ENCODE measurements at places on chromosomes 12 and 14.
A peak's percentile ranks its signal among the peaks of the same experiment; 100 is the strongest.

DNA sequence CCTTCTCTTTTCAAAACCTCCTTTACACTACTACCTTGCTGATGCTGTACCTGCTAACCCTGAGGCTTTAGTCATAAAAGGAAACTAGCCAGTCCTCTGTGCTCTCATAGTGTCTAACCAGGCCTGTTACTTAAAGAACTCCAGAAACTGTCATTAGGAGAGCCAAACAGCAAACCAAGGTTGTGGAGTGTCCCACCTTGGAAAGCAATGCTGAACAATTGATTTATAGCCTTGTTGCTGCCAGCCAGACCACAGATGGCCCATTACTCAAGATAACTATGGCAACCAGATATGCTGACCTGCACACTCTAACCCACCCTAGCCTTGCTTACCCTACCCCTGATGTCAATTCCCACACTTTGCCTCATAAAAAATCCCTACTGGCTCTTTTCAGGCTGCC, 26.5 kb upstream of the BCAT1 start:
- no peak for DNase-seq

GRCh38 chr12:91194500-91194899, 11.9 kb upstream of the DCN start:
- DNase-seq: no peak

DNA sequence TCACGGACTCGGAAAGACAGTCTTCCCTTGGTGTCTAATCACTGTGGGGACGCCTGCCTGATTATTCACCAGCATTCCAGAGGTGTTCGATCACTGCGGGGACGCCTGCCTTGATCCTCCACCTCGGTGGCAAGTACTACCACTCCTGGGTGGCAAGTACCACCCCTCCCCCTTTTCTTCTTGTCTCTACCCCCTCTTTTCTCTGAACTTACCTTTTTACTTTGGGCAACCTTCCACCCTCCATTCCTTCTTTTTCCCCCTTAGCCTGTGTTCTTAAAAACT, 12.0 kb upstream of the LGMN start:
- no peak for DNase-seq

DNA sequence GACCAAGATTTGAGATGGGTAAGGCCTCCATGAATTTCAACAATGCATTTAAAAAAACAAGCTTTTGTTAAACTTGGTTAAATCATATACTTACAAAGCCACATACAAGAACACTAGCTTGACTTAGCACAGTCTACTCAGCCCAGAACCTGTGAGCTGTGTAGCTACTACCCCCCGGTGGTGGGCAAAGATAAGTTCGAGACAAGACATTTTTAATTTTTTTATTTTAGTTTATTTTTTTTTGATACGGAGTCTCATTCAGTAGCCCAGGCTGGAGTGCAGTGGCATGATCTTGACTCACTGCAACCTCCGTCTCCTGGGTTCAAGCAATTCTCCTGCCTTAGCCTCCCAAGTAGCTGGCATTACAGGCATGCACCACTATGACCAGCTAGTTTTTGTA, 3.7 kb upstream of the NECAP1 start:
- no peak for DNase-seq

DNA sequence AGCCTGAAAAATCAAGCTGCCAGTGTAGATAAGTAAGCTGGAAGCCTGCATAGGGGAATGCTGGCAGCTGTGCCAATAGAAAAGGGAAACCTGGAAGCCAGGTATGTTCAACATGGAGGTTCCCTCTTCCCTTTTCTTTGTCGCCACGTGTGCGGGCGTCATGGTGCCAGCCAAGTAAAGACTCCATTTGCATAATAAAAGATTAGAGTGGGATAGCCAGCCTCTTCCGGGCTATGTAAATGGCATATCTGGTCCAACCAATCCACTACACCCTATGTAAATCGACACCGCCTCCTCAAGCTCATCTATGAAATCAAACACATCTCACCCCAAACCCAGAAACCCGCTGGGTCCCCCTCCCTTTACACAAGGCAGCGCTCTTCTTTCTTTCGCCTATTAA, 5.6 kb upstream of the ADGRD1 start:
- no peak for DNase-seq

DNA sequence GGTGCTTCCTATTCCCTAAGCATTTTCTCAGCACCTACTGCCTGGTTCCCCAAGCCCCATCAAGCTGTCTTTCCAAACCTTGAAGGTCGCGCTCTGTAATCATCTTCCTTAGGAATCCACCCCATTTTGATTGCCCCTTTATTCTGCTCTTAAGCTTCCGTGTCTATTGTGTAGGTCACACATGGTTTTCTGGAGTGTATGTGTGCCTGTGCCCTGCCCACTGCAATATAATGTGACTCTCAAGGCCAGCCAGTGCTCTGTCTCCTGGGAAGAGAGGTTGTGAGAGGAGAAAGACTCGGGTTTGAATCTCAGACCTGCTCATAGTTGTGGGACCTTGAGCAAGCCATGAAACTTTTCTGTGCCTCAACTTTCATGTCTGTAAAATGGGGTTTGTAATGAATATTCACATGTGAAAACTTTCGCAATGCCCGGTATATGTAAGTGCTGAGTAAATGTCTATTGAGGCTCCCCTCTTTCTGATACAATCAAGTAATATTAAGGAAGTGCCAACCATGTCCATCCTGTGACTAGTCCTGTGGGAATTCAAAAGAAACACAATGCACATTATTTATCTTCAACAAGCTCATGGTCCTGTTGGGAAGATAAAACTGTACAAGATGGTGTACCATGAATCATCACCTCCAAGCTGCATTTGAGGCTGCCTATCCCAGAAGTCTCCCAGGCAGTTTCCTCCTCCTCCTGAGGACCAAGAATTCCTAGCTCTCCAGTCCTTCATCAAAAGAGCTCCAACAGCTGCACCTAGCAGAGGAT, 774 bp upstream of the KRT75 start:
- DNase-seq: no peak

GRCh38 chr12:111172786-111173185, 196.1 kb downstream of the PHETA1 start:
- DNase-seq: no peak

- DNase-seq: no peak
Observed at GRCh38 chr12:38931461-38931860, 26.1 kb upstream of the CPNE8 start.

GRCh38 chr12:108156717-108157116, 27.6 kb downstream of the WSCD2 start:
- no peak for DNase-seq

- peak; percentile 23 for DNase-seq
Observed at GRCh38 chr14:104432611-104433231, 146.8 kb upstream of the C14orf180 start.

GRCh38 chr12:129550353-129550752, 353.5 kb downstream of the TMEM132D start:
- DNase-seq: no peak

DNA sequence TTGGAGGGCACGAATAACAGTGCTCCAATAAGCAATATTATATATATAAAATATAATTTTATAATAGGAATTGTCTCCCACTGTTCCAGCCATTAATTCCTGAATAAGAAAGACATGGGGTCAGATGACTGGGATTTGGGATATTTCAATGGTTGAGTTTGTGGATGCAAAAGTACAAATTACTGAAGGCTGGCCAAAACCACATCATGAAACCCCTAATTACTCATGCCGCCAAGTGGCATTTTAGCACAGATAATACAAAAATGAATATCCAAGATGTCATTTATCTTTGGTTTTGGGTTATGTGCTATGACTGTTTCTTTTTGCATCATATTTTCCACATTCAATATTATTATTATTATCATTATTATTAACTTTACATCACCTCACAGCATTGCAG, 261.4 kb upstream of the TBX3 start:
- DNase-seq: no peak

DNA sequence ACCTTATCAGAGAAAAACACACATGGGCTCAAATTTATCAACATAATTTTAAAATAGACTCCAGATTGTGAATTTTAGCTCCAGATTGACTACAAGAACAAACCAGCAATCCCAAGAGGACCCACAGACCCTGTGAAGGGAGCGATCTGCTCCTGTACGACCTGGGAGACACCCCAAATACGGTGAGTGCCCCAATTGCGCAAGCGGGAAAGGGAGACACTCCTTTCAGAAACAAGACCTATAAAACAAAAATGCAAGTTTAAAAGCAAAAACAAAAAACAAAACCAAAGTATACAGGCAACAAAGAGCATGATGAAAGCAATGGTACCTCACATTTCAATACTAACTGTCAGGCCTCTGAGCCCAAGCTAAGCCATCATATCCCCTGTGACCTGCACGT, 32.1 kb downstream of the DNAI7 start:
- DNase-seq: no peak

- DNase-seq: peak; percentile 18
Observed at GRCh38 chr12:98399532-98399931, 115.9 kb upstream of the TMPO start.

- no peak for DNase-seq
Observed at GRCh38 chr12:107519906-107520859, 165.4 kb upstream of the PWP1 start.

- no peak for DNase-seq
Observed at GRCh38 chr14:90616881-90617280, 199.3 kb downstream of the TTC7B start.

- no peak for DNase-seq
Observed at GRCh38 chr14:101017806-101018560, 114.5 kb upstream of the RTL1 start.

- no peak for DNase-seq
Observed at GRCh38 chr12:101068836-101069235, 141.2 kb downstream of the SLC5A8 start.

GRCh38 chr14:93245764-93246420, 38.8 kb downstream of the UBR7 start:
- no peak for DNase-seq

All from head of caudate nucleus (tissue), 42 donors.